Heart left ventricle (tissue), 16 donors: ENCODE measurements at places on chromosomes 2 and 18.

DNA sequence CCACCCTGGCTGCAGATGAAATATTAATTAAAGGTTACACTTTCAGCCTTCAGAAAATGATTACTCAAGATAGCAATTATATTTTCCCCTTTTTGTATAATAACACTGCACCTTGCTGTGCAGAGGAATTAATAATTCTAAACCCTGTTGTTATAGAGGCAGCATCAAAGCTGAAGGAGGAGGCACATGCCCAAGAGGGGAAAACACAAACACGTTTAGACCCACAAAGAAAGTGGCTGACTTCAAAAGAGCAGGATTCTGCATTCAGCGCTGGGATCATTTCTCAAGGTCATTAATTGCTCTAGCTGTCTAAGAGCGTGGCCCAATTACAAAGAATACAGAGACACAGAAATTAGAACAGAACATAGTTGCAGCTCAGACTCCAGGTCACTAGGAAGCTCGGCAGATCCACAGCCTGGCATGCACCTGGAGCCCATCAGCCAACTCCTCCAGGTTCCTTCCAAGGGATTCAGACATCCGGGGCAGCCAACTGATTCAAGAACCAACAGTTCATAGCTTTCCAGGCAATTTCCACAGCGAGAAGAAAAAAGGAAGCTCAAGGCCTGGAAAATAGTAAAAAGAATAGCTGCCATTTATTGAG is 102.3 kb upstream of the ID2 start:
- no peaks in the 10 kb centered on the region for H3K36me3 ChIP-seq
- no peaks in the 10 kb centered on the region for H3K27me3 ChIP-seq
- H3K4me1 ChIP-seq: no peaks in the 10 kb centered on the region
- DNase-seq: no peak
- no peak overlapping the region for H3K27ac ChIP-seq

DNA sequence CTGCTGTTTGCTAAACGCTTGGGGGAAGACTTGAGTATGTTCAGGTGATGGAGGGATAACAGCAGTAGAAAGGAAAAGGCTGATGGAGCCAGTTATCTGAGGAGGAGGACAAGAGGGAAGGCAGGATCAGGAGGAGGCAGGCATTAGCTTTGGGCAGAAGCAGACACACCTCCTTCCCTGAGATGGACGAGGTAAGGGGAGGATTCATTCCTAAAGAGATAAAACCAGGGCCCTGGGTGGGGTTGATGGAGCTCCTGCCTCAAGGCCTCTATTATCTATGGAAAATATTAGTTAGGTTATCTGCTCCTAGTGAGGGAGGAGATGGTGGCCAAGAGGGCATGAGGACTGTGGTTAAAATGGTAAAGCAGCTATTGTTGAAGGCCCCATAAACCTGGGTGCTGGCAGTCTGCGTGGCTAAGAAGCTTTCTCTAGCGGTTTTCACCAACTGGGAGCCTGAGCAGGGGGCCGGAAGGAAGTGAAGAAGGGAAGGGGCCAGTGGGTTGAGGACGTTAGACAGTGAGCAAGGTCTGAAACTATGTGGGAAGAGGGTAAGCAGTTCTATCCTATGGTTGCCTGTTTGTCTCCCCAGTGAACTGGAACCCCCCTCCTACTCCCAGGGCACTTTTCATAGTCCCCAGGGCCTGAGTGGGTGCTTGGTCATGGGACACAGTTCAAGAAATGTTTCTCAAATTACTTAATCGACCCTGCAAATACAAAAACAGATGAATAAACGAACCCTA is 56.6 kb upstream of the HK2 start:
- no peaks in the 10 kb centered on the region for H3K27me3 ChIP-seq
- DNase-seq: no peak
- no peaks in the 10 kb centered on the region for H3K4me1 ChIP-seq
- no peak overlapping the region for H3K27ac ChIP-seq
- H3K4me3 ChIP-seq: no peak overlapping the region
- no peaks in the 10 kb centered on the region for H3K36me3 ChIP-seq

GRCh38 chr2:132460781-132461180 is 44.2 kb downstream of the GPR39 start:
- DNase-seq: no peak
- no peak overlapping the region for H3K27ac ChIP-seq
- peaks cover 4% of the 10 kb centered on the region for H3K27me3 ChIP-seq
- H3K4me3 ChIP-seq: no peak overlapping the region
- no peaks in the 10 kb centered on the region for H3K36me3 ChIP-seq

GRCh38 chr2:26847307-26847654 is 651 bp upstream of the DPYSL5 start:
- H3K36me3 ChIP-seq: no peaks in the 10 kb centered on the region
- peaks cover 46% of the 10 kb centered on the region for H3K27me3 ChIP-seq
- DNase-seq: no peak
- H3K4me3 ChIP-seq: peak overlapping the region; percentile 45
- H3K27ac ChIP-seq: no peak overlapping the region

DNA sequence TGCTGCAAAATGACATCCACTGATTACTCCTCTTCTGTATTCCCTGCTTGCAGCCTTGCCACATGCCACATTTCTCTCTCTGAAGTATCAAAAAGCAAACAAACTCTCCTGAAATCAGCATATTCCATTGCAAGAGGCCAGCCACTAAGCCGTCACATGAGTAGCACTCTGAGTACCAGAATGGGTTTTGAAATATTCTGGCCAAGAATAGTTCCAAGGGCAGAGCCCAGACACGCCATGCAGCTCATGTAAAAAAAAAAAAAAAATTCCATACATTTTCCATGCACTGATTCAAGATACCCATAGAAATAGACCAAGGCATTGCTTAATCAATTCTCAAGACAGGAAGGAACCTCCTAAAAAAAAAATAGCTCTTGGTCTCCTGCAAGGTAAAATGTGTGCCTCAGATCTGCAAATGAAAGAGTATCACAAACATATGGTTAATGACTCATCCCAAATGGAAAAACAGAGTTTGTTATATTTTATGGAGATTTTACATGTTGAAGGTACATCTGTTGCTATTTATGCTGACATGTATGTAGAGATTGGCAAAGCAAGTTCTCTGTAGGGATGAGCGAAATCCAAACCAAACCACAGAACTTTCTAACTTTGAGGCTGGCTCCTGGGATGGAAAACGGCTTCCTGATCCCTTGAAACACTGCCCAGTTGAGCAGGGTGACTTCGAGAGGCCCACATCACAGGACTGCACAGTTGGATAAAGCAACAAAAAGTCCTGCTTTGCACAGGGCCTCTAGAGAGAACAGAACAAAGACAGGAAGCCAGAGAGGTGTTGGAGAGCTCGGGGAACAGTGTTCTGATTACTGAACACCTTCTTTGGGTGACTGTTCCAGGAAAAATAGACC is 346.2 kb downstream of the ZNF521 start:
- no peak overlapping the region for H3K27ac ChIP-seq
- H3K36me3 ChIP-seq: no peaks in the 10 kb centered on the region
- H3K27me3 ChIP-seq: no peaks in the 10 kb centered on the region
- no peak overlapping the region for H3K4me3 ChIP-seq
- no peak for DNase-seq

- no peaks in the 10 kb centered on the region for H3K27me3 ChIP-seq
- H3K36me3 ChIP-seq: no peaks in the 10 kb centered on the region
- no peaks in the 10 kb centered on the region for H3K4me1 ChIP-seq
- H3K4me3 ChIP-seq: no peak overlapping the region
These were observed 31.4 kb upstream of the CHN1 start for GRCh38 chr2:175036582-175037018.

- peaks cover 3% of the 10 kb centered on the region for H3K27me3 ChIP-seq
- no peak for DNase-seq
- H3K36me3 ChIP-seq: no peaks in the 10 kb centered on the region
- no peaks in the 10 kb centered on the region for H3K4me1 ChIP-seq
- no peak overlapping the region for H3K4me3 ChIP-seq
These were observed 40.2 kb downstream of the ALK start for GRCh38 chr2:29881089-29881730.

GRCh38 chr2:50097148-50097547 is 934.8 kb downstream of the NRXN1 start:
- no peaks in the 10 kb centered on the region for H3K36me3 ChIP-seq
- H3K27ac ChIP-seq: no peak overlapping the region
- DNase-seq: no peak
- H3K4me3 ChIP-seq: no peak overlapping the region
- H3K4me1 ChIP-seq: no peaks in the 10 kb centered on the region
- H3K27me3 ChIP-seq: no peaks in the 10 kb centered on the region

- peak within 1 kb of the TSS; percentile 94 for H3K27ac ChIP-seq
- H3K36me3 ChIP-seq: no peaks in the 10 kb centered on the region
- peak within 1 kb of the TSS; percentile 62 for H3K4me3 ChIP-seq
- H3K4me1 ChIP-seq: peaks cover 20% of the 10 kb centered on the region
- H3K27me3 ChIP-seq: no peaks in the 10 kb centered on the region
These were observed at the start of gene KLF7 for GRCh38 chr2:207165121-207166038. KLF7 (minus strand) TSS chr2:207165948; CDS start chr2:207165568, 380 bp downstream.
